Activated naive CD4-positive, alpha-beta T cell treated with Interleukin-2 at 50 U/mL for 16 hours (primary cell): ENCODE measurements at places on chromosomes 16 and 17.

GRCh38 chr16:60907645-60908044 lies 1128.6 kb downstream of the CDH8 start:
- DNase-seq = no peak

GRCh38 chr16:49462362-49462988 lies 88.9 kb downstream of the C16orf78 start:
- DNase-seq = no peak

GRCh38 chr17:7340179-7340578 lies 3.9 kb downstream of the ACAP1 start:
- no peak for DNase-seq

GRCh38 chr16:20314575-20314974 lies 12.7 kb downstream of the GP2 start:
- no peak for DNase-seq

- peak; percentile 19 for DNase-seq
These were observed 1.9 kb downstream of the FLYWCH1 start for GRCh38 chr16:2913603-2914002.

DNA sequence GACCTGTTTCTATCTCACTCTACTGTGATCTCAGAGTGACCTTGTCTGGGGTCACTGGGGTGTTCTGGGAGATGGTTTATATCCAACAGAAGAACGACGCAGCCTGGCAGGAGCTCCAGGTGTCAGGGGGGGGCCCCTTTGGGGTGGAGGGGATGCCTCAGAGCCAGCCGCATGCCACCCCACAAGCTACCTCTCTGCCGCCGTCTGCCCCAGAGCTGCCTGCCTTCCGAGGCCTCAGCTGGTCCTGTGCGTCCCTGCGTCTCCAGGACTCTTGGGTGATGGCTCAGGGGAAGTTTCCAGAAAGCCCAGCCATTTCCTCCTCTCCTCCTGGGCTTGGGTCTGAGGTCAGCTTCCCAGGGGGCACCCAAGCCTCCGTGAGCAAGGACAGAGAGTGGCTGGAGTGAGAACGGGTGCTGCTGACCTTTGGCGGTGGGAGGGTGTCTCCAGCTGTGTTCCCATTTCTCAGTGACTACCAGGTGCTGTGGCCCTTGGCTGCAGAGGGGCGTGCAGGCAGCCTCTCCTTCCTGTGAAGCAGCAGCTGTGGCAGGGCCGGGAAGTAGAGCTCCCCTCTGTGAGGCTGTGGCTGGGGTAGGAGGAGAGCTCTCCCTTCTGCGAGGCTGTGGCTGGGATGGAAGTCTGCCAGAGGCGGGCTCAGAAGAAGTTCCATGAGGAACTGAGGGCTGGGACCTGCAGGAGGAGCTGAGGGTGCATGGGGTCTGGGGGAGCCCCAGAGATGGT lies 19.8 kb downstream of the JPH3 start:
- DNase-seq = no peak

- DNase-seq = peak; percentile 20
These were observed at the start of gene ZNF629 for GRCh38 chr16:30786936-30787612. ZNF629 (minus strand) TSS chr16:30787205; CDS start chr16:30784482, 2,723 bp downstream.
